Stimulated activated CD8-positive, alpha-beta memory T cell treated with anti-CD3 and anti-CD28 coated beads, Interleukin-2, amount 100 ng/mL, for 1 hour (primary cell): ENCODE measurements at places on chromosomes 5 and 9.
A peak's percentile ranks its signal among the peaks of the same experiment; 100 is the strongest.

GRCh38 chr9:78791779-78792178 is 494.9 kb downstream of the PSAT1 start:
- DNase-seq, result no peak

GRCh38 chr5:67506241-67506640 is 309.6 kb upstream of the CD180 start:
- DNase-seq, result no peak

GRCh38 chr5:22351178-22351577 is 502.0 kb downstream of the CDH12 start:
- DNase-seq, result no peak

- DNase-seq, result peak; percentile 44
Measured at GRCh38 chr5:71601222-71602026, 14.3 kb downstream of the MCCC2 start.

DNA sequence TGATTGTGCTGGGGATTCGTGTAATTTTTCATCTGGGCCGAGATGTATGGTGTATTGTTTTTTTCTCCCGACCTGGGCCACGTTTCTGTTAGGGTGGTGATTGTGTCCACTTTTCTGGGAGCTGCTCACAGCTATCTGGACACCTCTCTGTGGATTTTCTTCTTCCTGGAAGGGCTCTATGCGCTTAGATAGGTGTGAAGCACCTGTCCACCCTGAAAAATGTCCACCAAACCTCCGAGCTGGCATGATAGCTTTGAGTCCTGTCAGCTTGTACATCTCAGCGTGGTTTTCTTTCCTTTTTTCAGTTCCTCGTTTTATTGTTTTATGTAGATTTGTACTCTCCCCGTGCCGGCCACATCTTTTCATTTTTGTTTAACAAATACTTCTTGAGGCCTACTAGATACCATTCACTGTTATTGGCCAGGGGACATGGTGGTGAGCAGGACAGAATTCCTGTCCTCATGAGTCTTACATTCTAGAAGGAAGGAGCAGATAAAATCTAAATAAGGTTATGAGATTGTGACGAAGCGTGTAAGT is 1.1 kb downstream of the UGCG start:
- DNase-seq, result no peak

GRCh38 chr9:2889023-2889422 is 45.1 kb upstream of the PUM3 start:
- DNase-seq, result no peak

- no peak for DNase-seq
Measured at GRCh38 chr9:127767909-127768331, 10.5 kb downstream of the SH2D3C start.

DNA sequence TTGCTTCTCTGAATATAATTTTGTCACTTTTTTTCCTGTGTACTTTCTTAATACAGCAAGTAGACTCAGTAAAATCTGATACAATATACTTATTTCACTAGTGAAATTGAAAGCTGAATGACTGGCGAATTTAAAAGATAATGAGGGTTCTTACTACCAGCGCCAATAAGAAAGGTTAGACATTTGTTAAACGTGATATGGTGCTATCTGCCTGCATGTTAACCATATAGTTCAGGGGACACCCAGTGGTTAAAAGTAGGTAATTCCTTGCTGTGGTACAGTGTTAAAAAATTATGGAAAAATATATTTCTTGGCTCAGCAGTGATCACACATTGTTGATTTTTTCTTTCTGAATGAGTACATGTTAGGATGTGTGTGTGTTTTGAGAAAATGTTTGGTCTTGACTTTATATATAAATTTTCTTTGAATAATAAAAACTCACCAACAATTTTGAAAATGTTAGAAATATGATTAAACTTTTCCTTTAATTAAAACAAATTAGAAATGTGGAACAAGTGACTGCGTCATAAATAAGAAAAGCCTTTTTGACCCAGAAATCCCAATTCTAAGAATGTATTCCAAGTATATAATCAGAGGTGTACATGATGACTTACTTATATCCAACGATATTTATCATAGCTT is 25.8 kb downstream of the CAST start:
- no peak for DNase-seq

- DNase-seq, result no peak
Measured at GRCh38 chr9:111937301-111937700, 40.7 kb downstream of the UGCG start.

DNA sequence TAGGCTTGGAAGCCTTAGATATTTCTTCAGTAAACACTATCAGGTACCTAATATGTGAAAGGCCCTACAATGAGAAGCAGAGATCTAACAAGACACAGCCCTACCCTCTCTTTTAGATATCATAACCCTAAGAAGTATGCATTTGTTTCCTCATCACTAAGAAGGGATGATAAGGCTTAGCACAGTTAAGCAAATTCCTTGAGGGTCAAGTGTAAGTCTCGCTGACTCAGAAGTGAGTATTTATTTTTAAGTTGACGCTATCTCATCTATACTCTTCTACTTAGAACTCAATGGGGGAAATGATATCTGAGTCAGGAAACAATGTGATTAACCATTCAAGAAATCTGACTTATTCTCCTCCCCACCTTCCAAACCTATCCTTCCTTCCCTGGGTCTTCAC is 149.7 kb downstream of the ESM1 start:
- no peak for DNase-seq

GRCh38 chr9:133709015-133709611 is 29.0 kb downstream of the SARDH start:
- no peak for DNase-seq

DNA sequence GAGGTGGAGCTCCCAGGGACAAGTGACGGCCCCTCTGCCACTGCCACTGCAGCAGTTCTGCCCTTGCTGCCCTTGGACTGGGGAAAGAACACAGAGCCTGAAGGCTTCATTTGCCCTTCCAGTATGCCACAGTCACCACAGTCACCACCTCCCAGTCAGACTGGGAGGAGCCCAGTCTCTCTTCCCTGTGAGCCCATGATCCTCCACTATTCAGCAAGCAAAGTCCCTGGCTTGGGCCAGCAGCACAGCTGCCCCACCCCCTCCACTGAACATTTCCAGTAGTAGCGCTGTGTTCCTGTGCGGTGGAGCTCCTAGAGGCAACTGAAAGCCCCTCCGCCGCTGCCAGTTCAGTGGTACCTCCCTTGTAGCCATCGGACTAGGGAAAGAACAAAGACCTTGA is 329.4 kb downstream of the MAN2A1 start:
- no peak for DNase-seq

GRCh38 chr5:75716715-75717081 is 539 bp downstream of the POC5 start:
- DNase-seq, result no peak

DNA sequence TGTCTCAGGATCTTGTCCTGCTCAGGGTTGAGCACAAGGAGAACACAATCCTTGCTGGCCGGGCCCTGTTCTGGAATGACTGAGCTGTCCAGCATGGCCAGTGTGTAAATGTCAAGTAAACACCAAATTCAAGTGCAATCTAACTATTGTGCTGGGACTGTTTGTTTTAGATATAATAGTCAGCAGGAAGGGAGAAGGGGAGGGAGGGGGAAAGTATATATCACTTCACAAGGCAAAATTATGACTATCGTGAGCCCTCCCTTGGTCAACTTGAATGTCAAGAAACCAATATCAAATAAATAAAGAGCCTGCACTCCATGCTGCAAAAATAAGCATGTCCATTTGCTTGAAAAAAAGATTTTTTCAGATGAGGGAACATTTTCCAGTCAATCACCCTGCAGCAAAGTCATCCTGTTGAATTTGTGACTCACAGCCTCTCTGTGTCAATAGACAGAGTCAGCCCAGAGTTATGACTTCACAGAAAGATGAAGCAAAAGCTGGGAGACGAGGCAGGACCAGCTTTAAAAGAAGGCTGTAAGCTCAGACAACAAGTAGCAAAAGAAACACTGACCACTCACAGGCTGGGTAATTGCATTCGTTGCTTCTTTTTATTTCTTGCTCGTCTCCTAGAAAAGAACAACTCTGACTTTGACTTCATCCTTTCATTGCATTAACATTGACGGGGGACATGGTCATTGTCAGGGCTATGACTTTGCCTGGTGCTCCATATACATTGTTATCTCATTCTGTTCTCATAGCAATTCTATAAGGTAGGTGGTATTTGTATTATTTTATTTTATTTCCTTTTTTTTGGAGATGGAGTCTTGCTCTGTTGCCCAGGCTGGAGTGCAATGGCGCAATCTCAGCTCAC is 15.3 kb upstream of the KLF4 start:
- no peak for DNase-seq

GRCh38 chr5:179559284-179560252 is 9.2 kb downstream of the RUFY1 start:
- DNase-seq, result peak; percentile 61

- DNase-seq, result no peak
Measured at GRCh38 chr5:117859176-117859575, 1129.2 kb downstream of the DTWD2 start.

DNA sequence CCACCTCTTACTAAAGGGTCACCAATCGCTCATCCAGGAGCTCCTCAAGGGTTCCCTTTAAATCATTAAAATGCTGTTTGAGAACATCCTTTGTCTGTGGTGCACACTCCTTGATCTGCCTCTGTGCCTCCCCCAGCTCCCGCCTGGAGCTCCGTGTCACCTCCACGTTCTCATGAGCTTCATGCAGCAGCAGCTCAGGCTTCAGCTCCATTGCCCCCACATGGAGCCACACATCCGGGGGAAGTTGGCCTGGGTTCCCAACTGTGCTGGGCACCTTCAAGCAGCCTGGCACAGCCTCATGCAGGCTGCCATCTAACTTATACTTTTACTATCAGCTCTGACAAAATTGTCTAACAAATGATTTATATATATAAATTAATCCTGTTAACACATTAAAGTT is 585.8 kb upstream of the FAM174A start:
- no peak for DNase-seq

DNA sequence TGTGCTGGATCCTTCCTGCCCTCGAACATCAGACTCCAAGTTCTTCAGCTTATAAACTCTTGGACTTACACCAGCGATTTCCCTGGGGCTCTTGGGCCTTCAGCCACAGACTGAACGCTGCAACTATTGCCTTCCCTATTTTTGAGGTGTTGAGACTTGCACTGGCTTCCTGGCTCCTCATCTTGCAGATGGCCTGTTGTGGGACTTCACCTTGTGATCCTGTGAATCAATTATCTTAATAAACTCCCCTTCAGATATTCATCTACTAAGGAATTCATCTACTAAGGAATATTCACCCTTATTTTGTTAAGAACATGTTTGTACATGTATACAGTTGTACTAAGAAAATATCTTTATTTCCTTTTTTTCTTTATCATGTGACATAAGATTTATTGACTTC is 1079.7 kb downstream of the CDH12 start:
- DNase-seq, result no peak

DNA sequence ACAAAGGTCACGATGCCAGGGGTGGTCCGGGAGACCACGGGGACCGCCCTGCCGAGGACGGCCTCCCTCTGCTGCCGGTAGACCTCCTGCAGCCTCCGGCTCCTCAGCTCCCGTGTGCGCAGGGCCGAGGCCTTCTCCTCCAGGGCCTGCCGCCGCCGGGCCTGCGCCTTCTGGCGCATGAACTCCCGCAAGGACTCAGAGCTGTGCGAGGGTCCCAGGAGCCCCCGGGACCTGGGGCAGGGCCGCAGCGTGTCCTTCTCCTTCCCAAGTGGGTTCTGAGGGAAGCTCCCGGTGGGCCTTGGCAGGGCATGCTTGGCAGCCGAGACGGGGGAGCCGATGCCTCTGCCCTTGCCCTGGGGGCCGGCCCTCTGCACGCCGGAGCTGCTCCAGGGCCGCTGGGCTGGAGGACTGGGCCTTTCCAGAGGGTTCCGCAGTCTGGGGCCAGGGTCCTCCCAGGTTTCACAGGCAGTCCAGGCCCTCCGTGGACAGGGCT is 13.3 kb downstream of the CCDC187 start:
- no peak for DNase-seq

DNA sequence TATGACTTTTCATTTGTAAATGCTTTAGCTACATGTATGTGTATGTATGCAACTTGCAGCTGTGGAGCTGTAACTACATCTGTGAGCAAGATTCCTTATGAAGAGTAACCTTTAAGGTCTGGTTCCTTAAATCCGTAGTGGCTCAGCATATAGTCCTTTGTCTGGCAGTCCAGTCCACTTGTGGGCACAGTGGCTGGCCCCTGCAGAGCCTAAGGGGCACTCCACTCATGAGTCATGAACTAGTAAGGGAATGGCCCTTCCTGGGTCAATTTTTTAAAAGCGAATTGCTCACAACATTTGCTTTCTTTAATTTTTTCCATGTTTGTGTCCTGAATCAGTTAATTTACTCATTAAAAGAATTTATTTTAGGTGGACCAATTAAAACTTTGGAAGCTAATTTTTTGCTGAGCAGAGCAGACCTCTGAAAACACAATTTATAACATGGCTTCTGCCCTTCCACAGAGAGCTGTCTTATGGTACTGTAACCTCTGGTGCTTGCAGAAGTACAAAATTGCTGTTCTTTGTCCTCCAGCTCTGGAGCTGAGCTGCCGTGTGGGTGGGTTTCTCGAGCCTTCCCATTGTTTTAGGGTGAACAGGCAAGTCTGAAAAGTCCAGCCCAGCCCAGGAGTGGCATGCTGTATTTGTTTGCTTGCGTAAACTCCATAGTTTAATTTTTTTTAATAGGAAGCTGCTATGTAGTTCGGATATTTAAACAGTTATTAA is 110.1 kb downstream of the MVB12B start:
- DNase-seq, result no peak

DNA sequence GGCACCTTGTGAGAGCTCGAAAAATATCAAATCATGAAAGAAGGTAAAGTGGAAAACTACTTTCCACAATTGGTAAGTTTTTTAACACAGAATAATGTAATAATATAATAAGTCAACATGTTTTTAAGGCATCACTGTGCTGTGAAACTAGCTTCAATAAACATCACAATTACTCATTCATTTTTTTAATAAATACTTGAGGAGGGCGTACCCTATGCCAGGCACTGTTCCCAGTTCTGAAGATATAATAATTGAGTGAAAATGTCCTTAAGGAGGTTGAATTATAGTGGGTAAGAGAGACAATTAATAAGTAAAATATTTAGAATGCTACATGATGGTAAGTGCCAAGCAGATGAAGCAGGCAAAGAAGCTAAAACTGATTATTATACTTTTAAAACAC is 381.4 kb downstream of the ELAVL2 start:
- no peak for DNase-seq

GRCh38 chr9:97307091-97307490 is 368 bp upstream of the CCDC180 start:
- DNase-seq, result no peak

GRCh38 chr9:100074093-100074492 is 24.7 kb downstream of the ERP44 start:
- no peak for DNase-seq

GRCh38 chr5:149728303-149728702 is 1.8 kb upstream of the PPARGC1B start:
- DNase-seq, result no peak

DNA sequence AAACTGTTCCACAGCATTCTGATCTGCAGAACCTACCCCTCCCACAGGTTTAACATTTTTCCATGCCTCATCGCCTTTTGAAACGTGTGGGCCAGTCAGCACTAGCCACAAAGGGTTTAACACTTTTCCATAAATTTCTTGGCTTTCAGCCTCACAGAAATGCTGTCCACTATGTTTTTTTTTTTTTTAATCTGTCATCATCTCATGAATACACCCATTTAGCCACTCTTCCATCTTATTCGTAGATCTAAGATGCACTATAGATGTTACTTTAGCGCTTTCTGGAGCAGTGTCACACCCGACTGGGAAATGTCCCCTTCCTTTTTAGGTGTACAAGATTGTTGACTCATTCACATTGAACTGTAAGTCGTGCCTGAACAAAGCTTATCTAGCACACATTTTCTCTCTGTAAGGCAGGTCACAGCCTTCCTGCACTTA is 62.3 kb downstream of the GCNT1 start:
- DNase-seq, result no peak
